Endothelial cell (in vitro differentiated cells): ENCODE measurements at places on chromosomes 3 and 15.

GRCh38 chr3:102159810-102160451 is 274.9 kb upstream of the ZPLD1 start:
- no peak for DNase-seq

DNA sequence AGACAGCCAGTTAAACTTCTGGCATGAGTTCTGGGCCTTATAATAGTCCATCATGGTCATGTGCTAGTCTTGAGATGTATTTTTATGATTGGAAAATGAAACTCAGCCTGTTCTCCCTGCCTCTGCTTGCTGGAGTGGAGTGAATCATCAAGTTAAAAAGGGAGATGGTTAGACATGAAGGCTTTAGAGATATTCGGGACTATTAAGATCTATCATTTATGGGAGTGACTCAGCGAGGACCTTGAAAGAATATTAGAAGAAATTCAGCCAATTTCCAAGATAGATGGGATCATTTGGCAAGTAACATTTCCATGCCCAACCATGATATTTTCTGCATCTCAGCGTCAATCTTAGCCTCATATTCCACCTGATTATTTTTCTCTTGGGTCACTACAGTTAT is 79.8 kb downstream of the AGBL1 start:
- no peak for DNase-seq

GRCh38 chr3:22582266-22582665 is 620.9 kb upstream of the UBE2E2 start:
- no peak for DNase-seq

GRCh38 chr3:170961616-170962400 is 53.4 kb upstream of the EIF5A2 start:
- DNase-seq: peak; percentile 15

DNA sequence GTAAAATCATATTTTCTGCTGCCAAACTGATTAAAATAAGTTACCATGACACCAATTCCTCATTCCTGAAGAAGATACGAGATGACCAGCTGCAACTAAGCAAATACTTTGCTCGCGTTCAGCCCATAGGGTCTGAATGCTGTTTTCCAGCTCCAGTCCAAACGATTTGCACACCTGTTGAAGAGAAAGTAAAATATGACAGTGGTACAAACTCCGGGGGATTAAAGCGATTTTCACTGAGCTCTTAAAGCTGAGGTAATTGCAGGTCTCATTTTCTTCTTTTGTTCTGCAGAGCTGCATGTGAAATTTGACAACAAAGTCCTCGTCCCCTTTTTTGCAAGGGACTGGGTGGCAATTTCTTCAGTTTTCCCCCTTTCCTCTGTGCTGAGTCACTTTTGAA is 118.4 kb downstream of the NR2F2 start:
- no peak for DNase-seq

DNA sequence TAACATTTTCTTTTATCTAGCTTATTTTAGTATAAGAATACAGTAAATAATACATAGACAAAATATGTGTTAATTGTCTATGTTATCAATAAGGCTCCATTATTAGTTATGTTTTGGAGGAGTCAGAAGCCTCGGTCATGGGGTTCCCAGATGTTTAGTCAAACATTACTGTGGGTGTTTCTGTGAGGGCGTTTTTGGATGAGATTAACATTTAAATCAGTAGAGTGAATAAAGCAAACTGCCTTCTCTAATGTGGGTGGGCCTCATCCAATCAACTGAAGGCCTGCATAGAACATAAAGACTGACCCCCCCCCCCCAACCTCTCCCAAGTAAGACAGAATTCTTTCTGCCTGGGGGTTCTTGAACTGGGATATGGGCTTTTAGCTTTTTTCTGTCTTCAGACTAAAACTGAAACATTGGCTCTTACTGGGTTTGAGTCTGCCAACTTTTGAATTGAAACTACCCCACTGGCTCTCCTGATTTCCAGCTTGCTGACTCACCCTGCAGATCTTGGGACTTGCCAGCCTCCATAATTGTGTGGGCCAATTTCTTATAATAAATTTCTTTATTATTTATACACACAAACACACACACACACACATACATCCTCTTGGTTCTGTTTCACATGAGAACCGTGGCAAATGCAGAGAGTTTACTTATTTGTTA is 192.0 kb downstream of the TPRG1 start:
- DNase-seq: no peak

DNA sequence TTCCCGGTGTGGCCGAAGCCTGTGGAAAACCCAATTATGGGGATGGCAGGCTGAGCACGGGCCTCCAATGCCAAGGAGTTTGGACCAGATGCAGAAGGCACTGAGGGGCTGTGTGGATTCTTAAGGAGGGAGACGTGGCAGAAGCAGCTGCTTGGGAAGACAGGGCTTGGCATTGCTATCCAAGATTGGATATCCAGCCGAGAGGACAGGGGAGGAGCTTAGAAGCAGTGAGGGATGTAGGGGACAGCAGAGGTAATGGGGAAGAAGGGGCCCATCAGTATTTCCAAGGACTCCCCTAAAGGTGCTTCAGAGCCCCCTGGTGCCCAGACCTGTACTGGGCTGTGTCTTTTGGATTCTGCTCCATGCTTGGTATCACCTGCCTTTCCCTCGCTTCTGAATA is 112.8 kb upstream of the TLE3 start:
- no peak for DNase-seq

- DNase-seq: no peak
Observed at GRCh38 chr3:38143511-38143910, 5.0 kb downstream of the MYD88 start.

GRCh38 chr15:55237219-55238130 is 40.7 kb upstream of the RSL24D1 start:
- no peak for DNase-seq

DNA sequence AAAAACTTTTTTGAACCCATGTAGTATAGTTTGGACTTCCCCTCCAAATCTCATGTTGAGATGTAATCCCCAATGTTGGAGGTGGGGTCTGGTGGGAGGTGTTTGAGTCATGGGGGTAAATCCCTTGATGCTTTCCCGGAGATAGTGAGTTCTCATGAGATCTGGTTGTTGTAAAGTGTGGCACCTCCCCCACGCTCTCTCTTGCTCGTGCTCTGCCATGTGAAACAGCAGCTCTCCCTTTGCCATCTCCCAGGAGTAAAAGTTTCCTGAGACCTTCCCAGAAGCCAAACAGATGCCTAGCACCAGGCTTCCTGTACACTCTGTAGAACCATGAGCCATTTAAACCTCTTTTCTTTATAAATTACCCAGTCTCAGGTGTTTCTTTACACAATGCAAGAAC is 16.0 kb upstream of the RNU6-1 start:
- no peak for DNase-seq

DNA sequence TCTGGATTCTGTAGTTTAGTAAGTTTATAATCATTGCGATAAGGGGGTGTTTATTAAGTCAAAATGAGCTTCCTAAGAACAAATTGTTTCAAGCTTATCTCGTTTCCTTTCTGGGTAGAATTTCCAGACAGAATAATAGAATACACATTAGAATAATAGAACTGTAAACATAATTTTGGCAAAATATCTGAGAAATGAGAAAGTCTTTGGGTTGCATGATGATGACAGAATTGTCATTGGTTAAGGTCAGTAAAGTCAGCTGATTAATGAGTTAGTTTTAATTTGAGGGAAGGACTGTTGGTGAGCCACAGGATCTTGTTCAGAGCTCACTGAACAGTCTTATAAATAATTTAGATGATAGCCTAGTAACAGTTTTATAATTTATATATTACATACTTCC is 10.2 kb downstream of the EIF2A start:
- DNase-seq: no peak

- DNase-seq: no peak
Observed at GRCh38 chr3:157261000-157261399, 101.1 kb upstream of the CCNL1 start.

DNA sequence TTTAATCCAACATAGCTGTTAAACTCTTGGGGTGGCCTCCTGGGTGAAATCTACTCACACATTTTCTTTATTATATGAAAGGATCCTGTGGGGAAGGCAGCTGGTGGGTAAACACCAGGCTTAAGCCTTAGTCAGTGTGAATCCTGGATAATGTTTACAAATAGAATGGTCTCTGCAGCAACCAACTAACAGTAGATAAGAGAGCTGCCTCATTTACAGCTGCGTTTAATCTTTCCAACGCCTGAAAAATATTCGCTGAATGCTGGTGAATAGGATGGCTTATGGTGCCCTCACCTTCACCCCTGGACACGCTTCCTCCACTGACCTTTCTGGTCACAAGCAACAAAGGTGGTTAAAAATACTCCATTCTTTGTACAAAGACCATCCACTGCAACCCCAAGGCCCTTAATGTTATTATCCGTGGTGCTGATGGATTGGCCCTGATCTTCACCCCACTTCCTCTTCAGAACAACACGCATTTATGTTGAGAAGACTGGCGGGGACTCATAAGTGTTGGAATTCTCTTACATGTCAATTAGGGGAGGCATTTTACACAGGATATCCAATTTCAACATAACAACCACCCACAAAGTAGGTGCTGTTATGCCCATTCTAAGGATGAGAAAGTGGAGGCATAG is 120.0 kb upstream of the FRMD4B start:
- DNase-seq: no peak

GRCh38 chr15:63372753-63373152 is 8.9 kb downstream of the CA12 start:
- DNase-seq: no peak

- no peak for DNase-seq
Observed at GRCh38 chr3:190739641-190740185, 122.8 kb downstream of the GMNC start.

- no peak for DNase-seq
Observed at GRCh38 chr15:62625429-62626033, 417.0 kb upstream of the TPM1 start.

DNA sequence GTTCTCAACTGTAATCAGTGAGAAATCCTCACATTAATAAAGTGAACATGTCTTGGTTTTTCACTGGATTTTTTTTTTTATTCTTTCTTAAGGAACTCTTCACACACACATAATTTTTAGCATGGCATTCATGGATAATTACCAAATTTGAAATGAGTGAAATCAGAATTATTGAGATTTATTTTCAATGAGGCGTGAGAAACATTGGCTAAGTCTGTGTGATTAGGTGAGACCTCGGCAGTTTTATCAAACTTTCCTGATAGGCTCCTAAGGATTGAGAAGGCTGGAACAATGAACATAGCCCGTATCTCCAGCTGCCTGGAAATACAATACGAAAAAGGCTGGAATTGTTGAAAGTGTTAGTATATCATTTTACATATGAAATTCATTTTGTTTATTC is 35.5 kb downstream of the MDFIC2 start:
- DNase-seq: no peak

DNA sequence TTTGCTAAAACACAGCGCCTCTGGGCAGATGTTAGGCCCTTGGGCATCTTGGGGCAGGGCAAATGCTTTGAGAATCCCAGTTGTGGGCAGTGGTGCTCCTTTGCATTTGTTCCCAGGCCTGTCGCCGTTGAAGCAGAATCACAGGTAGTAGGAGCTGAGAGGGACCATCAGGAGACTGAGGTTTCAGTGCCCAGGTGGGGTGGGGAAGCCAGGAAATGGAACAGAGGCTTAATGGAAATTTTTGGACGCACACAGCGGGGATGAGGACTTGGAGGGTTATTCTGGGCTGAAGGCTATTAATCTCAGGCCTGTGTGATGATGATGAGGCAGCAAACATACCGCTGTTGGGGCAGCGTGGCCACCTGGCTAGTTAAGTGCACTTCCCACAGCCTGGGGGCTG is 99.5 kb downstream of the SV2B start:
- DNase-seq: no peak

GRCh38 chr3:66121318-66121717 is 82.6 kb upstream of the MAGI1 start:
- no peak for DNase-seq

GRCh38 chr3:140956058-140956835 is 14.6 kb downstream of the SLC25A36 start:
- no peak for DNase-seq

- DNase-seq: no peak
Observed at GRCh38 chr3:50237133-50237651, 1.2 kb downstream of the GNAI2 start.

DNA sequence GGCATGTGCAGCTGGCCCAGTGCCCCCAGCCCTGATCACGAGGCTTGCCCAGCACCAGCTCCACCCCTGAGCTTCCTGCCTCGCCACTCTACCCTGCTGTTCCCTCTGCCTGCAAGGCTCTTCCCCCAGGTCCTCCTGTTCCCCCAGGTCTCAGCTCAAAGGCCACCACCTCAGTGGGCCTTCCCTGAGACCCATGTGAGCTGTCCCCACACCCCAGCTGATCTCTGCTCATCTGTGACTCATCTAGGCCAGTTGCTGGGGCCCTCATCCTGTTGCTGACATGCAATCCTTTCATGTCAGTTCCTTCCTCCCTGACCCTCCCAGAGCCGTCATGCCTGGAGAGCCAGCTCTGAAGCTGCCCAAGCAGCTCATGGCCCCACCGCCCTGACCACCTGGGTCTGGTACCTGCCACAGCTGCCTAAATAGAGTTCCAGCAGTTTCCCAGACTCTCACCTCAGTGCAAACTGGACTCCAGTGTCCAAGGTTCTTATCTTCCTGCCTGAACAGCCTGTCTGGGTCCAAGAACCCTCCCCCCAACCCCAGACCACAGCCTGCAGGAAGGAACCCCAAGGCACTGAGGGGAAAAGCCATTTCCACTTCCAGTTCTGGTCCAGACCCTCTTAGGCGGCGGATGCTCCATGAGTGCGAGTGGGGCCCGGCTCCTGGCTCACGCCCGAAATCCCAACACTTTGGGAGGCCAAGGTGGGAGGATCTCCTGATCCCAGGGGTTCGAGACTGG is 116.6 kb upstream of the IQSEC1 start:
- DNase-seq: peak; percentile 45

- DNase-seq: no peak
Observed at GRCh38 chr15:55221090-55222011, 24.6 kb upstream of the RSL24D1 start.

- DNase-seq: no peak
Observed at GRCh38 chr3:126112531-126113237, 28.8 kb upstream of the SLC41A3 start.

GRCh38 chr15:101480613-101481380 is 8.7 kb downstream of the PCSK6 start:
- no peak for DNase-seq

DNA sequence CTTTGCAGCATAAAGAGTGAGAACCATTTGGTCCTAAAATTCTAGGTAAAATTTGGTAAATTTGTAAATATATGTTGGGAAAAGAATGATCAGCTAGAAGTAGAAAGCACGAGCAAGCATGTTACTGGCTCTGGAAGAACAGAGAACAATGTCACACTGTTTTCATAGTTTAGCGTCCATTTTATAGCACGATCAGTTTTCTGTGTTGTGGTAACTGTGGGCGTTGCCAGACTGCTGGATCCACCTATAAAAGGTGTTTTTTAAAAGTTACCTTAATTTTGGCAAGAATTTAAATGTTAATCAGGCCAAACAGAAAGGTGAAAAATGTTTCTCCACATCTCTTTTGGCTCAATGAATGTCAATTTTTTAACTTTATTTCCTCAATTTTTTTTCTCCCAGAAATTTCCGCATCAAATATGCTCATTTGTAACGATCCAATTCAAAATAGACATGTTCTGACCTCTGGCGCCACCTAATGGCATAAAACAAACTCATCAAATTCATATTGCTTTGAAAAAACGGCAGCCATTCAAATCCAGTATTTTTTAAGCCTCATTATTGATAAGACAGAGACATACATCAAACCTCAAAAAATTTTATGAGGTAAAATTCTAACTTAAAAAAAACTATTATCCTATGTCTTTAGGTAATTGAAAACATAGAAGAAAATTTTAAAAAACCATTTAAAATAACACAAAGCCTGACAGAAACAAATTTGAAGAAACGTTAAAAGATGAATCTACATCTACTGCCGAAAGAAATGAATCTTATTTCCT is 5.5 kb upstream of the GP5 start:
- peak; percentile 35 for DNase-seq
